ENCODE measurements at places on chromosomes 16 and 17.

DNA sequence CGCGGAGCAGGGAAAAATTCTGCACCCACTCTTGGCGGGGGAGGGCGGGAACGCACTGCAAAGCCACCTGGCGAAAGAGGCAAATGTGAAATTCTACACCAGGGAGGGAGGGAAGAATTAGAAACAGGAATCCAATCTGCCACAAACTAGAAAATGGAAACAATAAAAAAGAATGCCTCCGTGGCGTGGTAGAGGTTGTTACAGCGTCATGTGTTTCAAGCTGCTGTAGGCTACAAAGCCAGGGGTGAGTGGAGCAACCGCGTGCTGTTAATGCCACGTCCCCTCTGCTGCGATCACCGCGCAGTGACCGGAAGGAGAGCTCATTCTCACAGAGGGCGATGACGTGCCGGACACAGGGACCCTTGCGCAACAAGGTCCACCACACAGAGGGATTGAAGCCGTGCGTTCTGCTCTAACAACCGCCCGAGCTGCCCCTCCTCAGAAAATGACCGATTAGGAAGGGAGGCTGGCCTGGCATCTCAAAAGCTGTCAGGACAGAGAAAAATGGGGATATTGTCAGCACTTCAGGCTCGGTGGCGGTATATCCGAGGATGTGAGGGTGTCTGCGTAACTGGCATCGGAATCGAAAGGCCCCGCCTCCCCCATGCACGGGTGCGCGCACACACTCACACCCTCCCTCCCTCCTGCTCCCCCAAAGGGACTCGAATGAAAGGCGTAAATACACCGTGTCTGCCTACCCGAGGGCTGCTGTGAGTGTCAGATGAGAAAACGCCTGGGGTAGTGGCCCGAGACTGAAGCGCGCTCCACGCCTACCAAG lies 70.8 kb upstream of the TNRC6C start:
- peak; percentile 54 for DNase-seq

GRCh38 chr17:19457830-19458271 lies 46.8 kb downstream of the RNF112 start:
- DNase-seq, result no peak

GRCh38 chr17:57976594-57976993 lies 11.5 kb downstream of the VEZF1 start:
- no peak for DNase-seq

GRCh38 chr17:5003214-5003867 lies 5.6 kb downstream of the KIF1C start:
- DNase-seq, result no peak

DNA sequence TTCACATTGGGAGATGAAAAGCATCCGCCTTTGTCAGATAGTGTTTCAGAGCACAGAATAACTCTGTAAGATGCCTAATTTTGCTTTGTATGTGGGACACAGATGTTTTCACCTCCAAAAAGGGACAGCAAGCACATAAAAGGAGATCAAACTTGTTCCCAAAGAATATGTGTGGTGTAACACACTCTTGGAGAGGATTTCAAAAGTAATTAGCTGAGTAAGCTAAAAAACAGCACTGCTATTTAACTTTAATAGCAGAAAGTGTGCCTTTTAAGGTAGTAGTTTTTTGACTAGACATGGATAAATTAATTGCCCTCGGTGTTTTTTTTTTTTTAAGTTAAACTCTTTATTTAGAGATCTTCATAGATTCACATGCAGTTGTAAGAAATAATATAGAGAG lies 65.2 kb downstream of the COX10 start:
- no peak for DNase-seq

GRCh38 chr16:65965628-65966027 lies 400.9 kb upstream of the CDH5 start:
- no peak for DNase-seq

DNA sequence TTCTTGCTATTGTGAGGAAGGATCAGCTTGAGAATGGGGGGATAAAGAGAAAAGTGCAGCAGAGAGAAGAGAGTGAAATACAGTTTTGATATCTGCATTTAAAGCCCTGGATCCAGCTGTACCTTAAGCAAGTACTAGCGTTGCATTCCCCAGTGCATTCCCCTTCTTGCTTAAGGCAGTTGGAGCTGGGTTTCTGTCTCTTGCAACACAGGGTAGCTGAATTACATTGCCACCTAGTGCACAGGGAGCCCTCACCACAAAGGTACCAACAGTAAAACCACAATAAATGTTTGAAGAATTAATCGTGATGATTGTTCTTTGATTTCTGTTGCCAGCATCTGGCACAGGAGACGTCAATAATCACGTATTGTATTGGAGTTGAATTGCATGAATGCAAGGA lies 588.7 kb downstream of the RBFOX1 start:
- no peak for DNase-seq

GRCh38 chr17:43676471-43676870 lies 14.7 kb upstream of the MEOX1 start:
- no peak for DNase-seq

- DNase-seq, result no peak
Observed at GRCh38 chr16:2784358-2785100, 2.8 kb downstream of the PRSS33 start.

DNA sequence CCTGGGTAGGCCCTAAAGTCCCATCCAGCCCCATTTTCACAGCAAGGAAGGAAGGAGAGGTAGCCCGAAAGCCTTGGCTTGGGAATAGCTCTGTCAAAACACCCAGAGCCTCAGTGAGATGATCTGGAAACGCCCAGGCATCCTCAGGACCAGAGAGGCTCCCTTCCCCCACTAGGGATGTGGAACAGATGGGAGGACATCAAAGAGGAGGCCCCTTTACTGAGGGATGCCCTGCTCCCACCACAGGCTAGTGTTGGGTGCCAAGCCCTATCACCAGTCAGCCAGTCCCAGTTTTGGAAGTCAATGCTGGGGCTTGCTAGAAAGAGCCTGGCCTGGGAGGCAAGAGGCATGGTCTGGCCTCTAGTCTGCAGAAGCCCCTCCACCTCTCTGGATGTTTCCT lies 4.7 kb downstream of the TPPP3 start:
- no peak for DNase-seq
